SW 1271 (cell line): ENCODE measurements at places on chromosomes 16 and 17.

GRCh38 chr16:84725481-84726078 is 25.8 kb downstream of the USP10 start:
- no peak for DNase-seq

DNA sequence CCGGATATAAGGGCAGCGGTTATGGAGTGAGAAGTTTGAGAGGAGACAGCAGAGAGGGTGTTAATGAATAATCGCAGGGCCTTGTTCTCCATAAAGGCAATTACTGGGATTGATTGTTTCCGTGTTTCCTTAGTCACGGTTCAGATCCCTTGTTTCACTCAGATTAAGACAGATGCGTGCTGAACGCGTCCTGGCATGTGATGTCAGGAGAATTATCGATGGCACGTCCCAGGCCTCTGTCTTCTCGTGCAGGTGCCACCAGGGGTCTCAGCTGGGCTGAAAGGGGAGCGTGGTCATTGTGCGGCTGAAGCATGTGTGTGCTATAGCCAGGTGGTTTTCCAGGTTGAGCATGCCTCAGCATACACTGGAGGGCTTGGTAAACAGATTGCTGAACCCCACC is 142.4 kb upstream of the NOL11 start:
- no peak for DNase-seq

DNA sequence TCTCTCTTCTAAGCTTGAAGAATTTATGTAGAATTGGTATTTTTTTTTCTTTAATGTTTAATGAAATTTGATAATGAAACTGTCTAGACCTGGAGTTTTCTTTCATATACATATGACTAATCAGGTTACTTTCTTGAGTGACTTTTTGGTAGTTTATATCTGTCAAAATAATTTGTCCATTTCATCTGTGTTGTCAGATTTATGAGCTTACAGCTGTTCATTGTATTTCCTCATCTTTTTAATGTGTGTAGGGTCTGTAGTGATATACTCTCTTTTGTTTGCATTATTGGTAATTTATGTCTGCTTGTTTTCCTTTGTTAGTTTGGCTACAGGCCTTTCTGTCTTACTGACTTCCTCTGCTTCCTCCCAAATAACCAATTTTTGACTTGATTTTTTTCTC is 55.7 kb downstream of the TAOK1 start:
- no peak for DNase-seq

DNA sequence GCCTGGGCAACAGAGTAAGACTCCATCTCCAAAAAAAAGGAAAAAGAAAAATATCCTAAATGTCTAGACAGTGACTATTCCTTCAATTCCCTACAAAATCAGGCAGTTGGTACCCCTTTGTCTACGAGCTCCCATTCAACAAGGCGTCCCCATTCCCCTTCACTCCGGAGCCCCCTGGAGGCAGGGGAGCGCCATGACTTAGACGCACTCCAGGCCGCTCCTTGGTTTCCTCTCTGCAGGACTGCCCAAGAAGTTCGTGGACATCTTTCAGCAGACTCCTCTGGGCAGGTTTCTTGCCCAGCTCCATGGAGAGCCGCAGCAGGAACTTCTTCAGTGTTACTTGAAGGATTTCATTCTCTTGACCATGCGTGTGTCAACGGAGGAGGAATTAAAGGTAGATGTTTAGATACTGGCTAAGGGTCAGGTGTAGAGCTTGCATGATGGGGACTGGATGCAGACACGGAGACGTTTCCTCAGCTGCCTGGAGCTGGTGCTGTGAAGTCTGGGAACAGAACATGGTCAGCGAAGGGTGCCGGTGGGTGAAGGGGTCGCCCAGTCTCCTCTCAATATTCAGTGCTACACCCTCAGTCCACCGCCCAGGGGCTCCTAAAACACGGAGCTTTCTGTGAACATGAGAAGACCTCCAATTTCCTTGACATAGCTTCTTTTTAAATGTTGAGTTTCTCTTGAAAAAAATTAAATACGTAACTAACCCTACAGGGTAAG is 53.3 kb upstream of the ENDOV start:
- no peak for DNase-seq

GRCh38 chr16:2196162-2196980 is at the start of gene CASKIN1:
Gene CASKIN1 (minus strand): TSS chr16:2196605. CDS start chr16:2196432, 173 bp downstream.
- no peak for DNase-seq

DNA sequence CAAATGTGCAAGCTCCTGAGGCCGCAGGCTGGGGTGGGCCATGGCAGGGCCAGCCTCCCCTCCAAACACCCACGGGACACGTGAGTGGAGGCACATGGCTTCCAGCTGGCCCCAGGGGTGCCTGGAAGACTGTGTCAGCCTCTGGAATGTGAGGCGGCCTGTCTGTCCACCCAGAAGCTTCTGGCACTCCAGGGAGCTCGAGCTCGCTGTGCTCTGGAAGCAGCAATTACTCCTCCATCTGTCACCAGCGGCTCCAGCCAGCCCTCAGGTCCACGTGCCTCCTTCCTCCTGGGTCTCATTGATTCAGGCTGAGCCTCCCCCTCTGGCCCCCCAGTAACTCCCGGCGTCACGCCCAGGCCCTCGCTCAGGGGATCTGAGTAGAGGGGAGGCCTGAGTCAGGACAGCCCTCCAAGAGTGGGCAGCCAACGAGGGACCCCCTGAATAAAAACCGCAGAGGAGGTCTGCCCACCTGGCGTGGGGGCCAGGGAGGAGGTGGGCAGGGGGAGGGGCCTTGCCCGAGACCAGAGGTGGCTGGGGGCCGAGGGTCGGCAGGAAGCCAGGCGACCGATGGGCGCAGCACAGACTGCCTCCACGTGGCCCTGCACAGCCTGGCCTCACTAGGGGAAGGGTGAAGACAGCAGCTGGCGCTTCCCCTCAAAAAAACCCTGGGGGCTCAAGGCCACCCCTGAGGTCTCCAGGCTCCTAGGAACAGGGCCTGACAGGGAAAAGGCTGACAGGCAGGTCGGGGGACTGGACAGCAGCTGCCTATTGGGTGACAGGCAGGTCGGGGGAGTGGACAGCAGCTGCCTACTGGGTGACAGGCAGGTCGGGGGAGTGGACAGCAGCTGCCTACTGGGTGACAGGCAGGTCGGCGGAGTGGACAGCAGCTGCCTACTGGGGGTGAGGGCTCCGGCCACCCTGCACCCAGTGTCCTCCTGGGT is 11.9 kb downstream of the PIEZO1 start:
- DNase-seq, result no peak

- DNase-seq, result no peak
These were observed 144.8 kb upstream of the CCL2 start for GRCh38 chr17:34110315-34110714.

- DNase-seq, result no peak
These were observed 53.7 kb upstream of the LGALS9 start for GRCh38 chr17:27577121-27577761.

DNA sequence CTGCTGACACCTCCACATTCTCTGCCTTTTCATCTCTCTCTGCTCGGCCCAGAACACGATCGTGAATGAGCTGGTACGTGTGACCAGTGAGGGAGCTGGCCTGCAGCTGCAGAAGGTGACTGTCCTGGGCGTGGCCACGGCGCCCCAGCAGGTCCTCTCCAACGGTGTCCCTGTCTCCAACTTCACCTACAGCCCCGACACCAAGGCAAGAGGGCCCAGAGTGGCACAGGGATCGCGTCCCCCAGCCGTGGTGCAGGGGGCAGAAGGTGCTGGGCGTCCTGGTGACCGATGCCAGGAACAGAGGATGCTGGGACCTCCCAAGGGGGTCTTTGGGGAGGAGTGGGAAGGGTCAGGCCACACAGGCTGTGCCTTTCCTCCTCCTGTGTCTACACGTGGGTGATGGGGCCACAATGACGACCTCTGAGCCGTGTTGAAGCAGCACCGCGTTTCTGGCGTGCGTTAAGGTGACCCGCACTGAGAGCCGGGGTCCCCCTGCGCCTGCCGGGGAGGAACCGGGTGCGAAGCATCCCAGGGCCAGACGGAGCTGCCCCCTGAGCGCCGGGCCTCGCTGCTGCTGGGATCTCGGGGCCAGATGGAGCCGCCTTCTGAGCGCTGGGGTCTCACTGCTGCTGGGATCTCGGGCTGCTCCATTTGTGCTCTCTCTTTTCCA is 17.4 kb downstream of the GAA start:
- DNase-seq, result no peak

DNA sequence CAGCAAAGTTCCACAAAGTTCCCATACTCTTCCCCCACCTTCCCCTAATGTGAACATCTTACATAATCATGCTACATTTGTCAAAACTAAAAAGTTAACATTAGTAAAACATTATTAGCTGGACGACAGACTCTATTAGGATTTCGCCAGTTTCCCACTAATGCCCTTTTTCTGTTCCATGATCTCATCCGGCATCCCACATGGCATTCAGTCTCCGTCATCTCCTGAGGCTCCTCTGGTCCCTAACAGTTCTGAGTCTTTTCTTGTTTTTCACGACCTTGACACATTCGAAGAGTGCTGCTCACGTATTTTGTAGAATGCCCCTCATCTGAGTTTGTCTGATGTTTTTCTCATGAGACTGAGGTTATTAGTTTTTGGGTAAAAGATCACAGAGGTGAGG is 8.8 kb upstream of the MPRIP start:
- no peak for DNase-seq

DNA sequence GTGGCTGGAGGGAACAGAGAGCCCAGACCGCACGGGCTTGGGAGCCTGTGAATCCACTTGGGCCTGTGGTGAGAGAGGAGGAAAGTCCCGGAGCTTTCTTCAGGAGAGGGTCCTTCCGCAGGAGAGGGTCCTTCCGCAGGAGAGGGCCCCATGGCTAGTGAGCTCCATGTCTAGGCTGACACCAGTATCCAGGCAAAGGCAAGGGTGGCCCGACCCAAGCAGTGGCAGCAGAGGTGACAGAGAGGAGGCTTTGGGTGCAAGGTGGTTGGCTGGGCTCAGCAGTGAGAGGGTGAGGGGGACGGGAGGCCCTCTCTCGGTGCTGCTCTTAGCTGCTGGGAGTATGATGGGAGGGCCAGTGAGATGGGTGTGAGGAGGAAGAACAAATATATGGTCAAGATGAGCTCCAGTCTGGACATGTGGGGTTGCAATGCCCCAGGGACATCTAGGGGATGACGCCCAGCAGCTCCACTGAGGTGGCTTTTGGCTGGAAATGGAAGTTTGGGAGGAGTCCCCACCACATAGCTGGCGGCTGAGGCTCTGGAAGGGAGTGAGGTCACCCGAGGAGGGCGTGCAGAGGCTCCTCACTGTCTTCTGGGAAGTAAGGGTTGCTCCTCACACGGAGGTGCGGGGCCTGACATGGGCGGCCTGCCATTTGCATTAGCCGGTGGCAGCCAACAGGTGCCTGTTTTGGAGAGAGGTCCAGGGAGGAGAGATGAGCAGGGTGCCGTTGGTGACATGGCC is 2.3 kb upstream of the HSD3B7 start:
- no peak for DNase-seq

GRCh38 chr17:45705123-45706009 is 78.8 kb upstream of the CRHR1 start:
- DNase-seq, result peak; percentile 49

- no peak for DNase-seq
These were observed 5.9 kb downstream of the UBTF start for GRCh38 chr17:44213403-44214229.

GRCh38 chr17:40190197-40191021 is 13.1 kb downstream of the RAPGEFL1 start:
- DNase-seq, result no peak

DNA sequence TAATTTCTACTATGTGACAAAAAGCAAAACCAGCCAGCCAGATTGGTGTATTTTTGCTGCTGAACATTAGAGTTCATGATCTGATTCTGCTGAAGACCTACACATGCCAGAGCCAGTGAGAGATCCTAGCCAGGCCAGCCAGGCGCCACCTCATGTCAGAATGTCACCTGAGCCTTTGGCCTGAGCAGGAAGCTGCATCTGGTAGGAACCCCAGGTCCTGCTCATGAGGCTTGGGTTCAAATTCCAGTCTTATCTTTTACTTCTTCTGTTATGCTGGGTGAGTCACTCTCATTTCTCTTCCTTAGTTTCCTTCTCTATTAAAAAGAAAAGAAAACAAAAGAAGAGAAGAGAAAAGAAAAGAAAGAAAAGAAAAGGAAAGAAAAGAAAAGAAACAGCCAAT is 585.1 kb upstream of the CDH5 start:
- no peak for DNase-seq

DNA sequence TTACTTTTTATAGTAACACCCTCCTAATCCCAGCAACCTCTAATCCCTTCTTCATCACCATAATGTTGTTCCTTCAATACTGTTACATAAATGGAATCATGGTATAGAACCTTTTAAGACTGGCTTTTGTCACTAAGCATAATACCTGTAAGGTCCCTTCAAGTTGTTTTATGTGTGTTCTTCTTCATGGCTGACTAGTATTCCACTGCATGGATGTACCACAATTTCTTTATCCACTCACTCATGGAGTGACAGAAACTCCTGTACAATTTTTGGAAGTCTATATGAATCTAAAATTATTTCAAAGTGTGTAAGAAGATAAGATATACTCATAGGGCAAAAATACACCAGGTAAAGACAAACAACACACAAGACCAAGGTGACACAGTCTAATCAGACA is 36.8 kb downstream of the MEAK7 start:
- DNase-seq, result no peak

DNA sequence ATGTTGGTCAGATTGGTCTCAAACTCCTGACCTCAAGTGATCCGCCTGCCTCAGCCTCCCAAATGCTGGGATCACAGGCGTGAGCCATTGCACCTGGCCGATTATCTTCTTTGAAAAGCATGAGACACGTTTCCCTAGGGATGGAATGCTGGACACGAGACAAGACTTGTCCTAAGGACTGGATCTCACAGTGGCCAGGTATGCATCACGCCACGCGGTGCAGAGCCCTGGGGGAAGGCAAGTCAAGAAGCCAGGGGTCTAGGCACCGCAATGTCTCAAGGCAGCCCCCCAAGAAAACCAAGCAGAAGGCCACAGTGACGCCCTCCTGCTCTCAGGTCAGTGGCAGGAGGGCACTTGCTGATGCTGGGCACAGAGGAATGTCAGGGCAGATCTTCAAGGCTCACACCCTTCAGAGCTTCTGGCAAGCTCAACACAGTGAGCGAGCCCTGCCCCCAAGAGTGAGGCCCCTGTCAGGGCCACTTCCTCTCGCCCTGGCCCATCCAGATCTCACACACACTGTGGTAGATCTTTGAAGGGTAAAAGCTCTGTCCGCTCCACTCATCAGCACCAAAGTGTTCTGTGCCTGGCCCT is 134.7 kb downstream of the ZNF778 start:
- DNase-seq, result no peak

DNA sequence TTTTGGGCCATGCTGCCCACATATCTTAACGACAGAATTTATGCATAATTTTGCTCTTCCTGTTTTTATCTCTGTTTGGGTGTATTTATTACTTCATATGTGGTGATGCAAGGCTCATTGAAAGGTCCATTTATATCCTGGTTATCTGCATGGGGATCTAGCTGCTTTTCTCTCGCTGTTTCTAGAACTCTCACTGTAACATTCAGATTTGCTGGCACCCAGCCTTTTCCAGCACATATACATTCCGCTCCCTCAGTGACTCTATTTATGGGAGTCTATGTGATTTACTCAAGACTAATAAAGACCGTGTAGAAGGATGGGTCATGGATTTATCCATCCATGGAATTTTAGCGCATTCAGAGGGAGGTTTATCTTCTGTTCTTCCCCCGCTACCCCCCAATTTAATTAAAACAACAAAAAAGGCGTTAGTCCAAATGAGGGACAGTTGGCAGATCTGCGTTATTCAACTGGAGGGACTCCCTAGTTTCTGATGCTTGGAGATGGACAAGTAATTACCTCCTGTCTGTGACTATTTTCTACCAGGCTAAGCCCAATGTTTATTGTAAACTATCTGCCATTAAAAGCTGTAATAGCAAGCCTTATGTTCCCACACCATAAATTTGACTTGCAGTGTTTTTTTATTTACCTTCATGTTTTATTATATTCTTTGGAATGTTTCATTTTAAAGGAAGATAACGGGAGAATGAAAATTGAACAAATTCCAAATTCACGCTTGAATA is 19.8 kb upstream of the MARCHF10 start:
- no peak for DNase-seq

- DNase-seq, result peak; percentile 38
These were observed 43.5 kb downstream of the REXO5 start for GRCh38 chr16:20849589-20850390.
